ACHN (cell line): ENCODE measurements at places on chromosomes 7 and 10.

- DNase-seq, result peak; percentile 45
These were observed 23.6 kb downstream of the MEST start for GRCh38 chr7:130515315-130516040.

DNA sequence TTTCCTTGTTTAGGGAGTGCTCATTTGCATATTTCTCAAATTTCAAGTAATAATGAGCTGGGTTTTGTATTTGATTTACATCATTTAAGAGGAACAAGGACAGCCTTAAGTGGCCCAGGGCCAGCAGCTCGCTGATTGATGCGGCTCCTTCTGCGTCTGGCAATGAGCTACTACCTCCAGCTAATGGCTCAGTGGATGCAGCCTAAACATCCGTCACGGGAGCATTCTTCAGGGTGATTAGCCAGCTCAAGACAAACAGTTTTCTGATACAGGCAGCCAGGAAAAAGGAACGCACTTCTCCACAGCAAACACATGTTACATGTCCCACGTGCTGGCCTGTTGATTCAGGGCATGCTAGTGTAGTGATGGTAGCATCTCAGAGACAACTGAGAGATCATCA lies 169.3 kb upstream of the TCERG1L start:
- DNase-seq, result no peak

GRCh38 chr7:117665368-117665767 lies 185.5 kb downstream of the CFTR start:
- DNase-seq, result no peak

DNA sequence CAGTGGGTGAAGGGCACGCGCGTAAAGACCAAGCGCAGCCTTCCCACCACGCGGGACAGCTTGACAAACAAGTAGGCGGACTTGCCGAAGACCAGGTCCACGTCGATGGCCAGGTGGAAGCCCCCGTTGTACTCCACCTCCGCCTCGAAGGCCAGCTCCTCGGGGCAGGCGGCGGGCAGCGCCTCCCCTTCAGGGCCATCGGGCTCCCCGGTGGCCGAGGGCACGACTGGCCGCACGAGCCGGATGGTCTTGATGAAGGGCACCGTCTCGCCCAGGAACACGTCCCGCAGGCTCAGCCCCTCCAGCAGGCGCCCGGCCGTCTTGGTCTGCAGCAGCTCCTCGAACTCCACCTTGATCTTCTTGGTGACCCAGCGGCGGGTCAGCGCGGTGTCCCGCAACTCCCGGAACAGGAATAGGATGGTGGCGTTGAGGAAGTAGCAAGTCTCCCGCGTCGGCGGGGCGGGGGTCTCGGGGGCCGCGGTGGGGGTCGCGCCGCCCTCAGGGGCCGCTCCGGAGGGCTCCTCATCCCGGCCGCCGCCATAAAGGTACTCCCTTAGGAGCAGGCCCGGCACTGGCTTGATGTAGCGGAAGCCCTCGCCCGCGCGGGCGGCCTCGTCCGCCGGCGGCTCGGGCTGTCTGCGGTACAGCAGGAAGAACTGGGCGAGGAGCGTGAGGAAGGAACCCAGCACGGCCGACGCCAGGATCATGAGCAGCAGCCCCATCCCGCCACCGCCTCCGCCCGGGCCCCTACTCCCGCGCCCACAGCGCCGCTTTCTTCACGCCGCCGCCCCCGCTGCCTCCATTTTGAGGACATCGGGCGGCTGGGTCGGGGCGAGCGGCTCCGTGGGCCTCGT lies 507 bp downstream of the PDZD8 start:
- peak; percentile 50 for DNase-seq

GRCh38 chr10:34494012-34494411 lies 321.1 kb downstream of the PARD3 start:
- DNase-seq, result no peak

DNA sequence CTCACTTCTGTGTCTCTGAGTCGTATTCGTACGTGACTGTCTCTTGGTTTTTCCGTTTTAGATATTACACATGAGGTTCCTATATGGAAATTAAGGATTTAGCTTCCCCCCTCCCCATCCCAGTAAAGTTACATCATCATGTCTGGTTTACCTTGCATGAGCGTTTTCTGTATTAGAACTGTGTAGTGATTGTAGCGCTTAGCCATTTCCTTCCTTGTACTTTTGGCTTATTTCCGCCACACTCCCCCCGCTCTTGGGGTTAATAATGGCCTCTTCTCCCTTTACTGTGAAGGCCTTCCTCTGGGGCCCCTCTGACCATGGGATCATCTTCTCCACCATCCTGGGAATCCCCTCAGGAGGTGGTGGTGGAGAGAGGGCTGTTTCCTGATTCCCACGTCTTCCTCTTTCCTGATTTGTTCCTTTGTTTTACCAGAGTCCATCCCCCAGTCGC lies 27.2 kb upstream of the AP5Z1 start:
- no peak for DNase-seq

GRCh38 chr10:52308251-52309031 lies 5.6 kb upstream of the DKK1 start:
- DNase-seq, result peak; percentile 47

DNA sequence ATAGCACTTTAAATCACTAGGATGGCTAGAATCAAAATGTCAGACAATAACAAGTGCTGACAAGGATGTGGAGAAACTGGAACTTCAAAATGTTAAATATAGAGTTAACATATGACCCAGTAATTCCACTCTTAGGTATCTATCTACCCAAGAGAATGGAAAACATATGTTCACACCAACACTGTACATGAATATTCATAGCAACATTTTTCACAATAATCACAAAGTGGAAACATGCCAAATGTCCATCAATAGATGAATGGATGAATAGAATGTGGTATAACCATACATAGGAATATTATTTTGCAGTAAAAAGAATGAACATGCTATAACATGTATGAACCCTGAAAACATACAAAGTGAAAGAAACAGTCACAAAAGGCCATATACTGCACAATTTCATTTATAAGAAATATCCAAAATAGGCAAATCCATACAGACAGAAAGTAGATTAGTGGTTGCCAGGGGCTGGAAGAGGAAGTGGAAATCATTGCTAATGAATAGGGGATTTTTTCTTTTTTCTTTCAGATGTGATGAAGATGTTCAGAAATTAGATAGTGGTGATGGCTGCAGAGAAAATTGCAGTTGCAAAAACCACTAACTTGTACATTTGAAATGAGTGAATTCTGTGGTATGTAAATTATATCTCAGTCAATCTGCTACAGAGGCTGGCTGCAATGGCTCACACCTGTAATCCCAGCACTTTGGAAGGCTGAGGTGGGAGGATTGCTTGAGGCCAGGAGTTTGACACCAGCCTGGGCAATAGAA lies 93.0 kb downstream of the CPVL start:
- no peak for DNase-seq

DNA sequence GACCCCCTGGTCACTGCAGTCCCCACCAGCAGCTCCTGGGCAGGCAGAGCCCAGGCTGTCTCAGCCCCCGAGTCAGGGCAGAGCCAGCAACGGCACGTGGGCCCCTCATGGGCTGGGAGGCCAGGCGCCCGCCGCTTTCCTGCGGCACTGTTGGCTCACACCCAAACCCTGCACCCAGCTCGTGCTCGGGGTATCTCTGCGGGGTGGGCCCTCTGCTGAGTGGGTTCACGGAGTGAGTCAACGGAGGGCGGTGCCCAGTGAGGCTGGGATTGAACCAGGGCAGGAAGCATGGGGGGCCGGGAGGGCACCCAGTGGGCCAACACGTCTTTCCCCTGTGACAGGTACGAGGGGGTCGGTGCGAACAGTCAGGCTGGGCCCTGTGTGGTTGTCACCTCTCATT lies 28.9 kb downstream of the ADAP1 start:
- DNase-seq, result no peak

- DNase-seq, result peak; percentile 33
These were observed 496 bp downstream of the BRI3 start for GRCh38 chr7:98281757-98282606.

- no peak for DNase-seq
These were observed 146.6 kb upstream of the DGKB start for GRCh38 chr7:15049157-15049556.

DNA sequence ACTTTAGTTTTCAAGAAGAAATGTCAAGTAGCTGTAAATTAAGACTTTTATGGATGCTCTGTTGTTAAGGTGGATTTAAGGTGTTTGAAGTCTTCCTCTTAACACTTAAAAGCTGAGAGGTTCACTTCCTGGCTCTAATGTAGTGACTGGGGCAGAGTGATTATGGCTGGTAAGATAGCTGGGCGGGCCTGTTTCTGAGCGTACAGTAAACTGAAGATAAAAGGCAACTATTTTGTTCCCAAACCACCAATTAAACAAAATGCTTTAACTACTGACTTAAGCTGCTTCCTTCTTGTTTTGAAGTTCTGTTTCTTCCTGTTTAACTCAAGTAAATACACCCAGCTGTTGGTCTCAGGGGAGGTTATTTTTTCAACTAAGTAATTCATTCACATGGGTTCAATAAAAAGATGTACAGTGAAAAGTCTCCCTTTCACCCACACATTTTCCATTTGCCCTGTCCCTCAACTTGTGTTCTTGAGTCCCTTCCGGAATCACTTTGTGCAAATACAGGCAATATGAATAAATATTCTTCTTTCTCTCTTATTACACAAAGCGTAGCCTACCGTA lies 19.3 kb downstream of the VWA2 start:
- no peak for DNase-seq

DNA sequence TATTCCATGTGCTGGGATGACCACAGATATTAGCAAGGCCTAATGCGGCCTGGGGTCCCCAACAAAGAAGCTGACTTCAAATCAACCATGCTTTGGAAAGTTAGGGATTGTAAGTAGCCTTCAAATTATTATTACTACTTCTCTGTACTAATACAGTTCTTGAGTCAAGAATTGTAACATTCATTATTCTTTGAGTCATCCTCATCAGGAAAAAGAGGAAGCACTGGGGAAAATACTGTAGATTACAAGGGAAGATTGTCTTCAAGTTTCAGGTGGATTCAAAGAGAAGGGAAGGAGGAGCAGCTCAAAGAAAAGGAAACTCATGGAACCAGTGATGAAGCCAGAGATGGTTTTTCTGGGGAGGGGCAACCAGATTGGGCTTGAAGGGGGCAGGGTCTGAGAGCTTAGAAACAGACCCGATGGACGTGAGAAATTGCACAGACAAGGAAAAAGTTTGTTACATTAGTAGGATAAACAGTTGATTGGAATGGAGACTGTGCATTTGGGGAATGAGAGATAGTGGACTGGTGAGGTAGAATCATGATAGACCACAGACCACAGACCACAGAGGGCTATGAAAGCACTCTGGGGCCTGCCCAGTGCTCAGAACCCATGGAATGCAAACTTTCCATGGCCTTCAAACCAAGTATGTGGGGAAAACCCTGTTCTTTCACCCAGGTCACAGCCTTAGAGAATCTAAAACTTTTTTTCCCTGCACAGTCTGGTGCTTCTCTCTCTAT lies 209.9 kb downstream of the ZNF365 start:
- DNase-seq, result peak; percentile 58

DNA sequence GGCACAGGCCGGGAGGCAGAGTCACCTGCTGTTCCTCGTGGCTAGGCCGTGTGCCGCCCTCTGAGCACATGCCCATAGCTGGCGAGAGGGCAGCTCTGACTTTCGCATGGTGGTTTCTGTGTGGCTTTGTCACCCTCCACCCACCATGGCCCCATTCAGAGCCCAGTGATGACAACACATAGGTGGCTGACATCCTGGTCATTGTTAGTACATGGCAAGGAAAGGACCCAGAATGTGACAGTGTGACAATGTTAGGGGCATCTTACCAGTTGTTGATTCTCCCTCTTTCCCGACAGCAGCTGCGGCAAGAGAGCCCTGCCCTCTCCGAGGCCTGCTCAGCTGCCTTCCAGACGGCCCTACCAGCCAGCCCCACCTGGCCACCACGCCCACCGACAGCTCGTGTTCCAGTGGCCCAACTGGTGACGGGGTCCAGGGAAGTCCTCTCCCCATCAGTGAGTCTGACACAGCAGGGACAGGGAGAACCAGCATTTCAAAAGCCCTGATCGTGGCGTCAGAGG lies 52.2 kb downstream of the ZNF467 start:
- no peak for DNase-seq

- DNase-seq, result no peak
These were observed 875.4 kb downstream of the LRMDA start for GRCh38 chr10:76306856-76307255.

DNA sequence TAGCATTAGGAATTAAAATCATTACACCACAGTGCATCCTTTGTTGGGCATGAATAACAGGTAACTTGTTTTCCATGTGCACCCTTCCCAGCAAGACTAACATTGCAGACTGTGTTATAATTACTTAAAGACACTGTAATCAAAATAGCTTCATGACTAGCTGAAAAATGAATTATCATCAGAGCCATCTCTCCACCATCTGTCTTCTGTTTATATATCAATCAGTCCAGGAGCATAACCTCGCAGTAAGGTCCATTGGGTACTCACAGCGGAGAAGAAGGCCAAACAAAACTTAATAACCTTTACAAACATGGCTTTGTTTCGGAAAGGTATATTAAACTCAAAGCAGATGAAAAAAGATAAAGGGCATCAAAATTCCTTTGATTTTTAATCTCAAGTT lies 90.6 kb downstream of the ODAD2 start:
- no peak for DNase-seq

GRCh38 chr7:121023194-121023593 lies 34.7 kb downstream of the CPED1 start:
- DNase-seq, result no peak

DNA sequence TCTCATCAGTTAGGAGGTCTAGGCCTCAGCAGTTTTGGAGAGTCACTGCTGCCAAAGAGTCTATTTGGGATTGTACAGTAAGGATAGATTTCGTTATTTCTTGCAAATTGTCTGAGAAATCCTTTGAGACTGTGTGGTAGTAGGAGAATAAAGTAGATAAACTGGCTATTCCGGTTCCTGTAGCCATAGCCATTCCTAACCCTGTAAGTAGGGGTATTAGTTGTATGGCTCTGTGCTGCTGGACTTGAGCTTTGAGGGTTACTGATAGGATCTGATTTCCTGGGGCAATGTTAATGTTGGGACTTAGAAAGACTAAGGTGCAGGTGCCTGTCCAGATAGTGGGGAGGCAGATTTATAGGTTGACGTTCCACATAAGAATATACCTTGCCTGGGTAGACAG lies 36.1 kb upstream of the ZNF138 start:
- DNase-seq, result no peak

- no peak for DNase-seq
These were observed 4.2 kb downstream of the NT5C2 start for GRCh38 chr10:103188853-103189252.

DNA sequence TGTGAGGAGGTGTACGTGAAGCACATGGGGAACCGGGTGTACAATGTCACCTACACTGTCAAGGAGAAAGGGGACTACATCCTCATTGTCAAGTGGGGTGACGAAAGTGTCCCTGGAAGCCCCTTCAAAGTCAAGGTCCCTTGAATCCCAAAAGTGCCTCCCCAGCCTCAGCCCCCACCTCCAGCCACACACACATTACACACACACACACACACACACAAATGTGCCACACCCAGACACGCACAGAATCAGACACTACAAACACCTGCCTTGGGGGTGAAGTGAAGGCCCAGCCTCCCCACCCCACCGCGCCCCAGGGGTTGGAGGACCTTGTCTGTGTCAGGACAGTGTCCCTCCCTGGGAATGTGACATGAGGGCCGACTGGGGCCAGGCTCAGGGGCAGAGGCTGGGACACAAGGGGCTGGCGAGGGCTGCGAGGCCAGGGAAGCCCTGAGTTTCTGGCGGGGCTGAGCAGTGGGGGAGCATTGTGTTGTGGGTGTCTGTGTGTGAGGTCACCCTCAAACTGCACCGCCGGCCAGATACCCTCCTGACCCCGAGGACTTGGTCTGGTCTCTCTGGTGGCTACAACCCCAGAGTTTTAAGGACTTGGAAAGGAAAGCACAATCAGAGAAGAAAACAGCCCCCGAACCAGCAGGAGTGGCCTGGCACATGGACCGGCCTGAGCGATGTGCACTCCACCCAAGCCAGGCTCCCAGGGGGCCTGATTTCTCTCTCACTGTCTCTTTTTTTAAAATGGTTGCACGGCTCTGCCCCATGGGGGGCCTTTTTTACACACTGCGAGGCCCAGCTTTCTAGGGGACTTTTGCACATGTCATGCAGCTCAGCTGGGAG lies 4.0 kb upstream of the ATP6V1F start:
- no peak for DNase-seq
